ENCODE measurements at places on chromosomes 7 and 10. TPM values are rescaled to one million over a fixed set of nuclear protein-coding genes. Genes with fewer than 3 reads are reported as not detected.

Gene MICALL2
- 20.9 TPM for polyA plus RNA-seq

Gene RPEL1
- not detected for polyA plus RNA-seq

Gene CACNA2D1
- polyA plus RNA-seq, result 0.86 TPM

Gene HOXA10
- 1.7 TPM for polyA plus RNA-seq

Gene MRLN
- polyA plus RNA-seq, result 2.3 TPM

Measured in adipose tissue (tissue), 3 donors.